Activated T-helper 1 cell treated with anti-CD3 and anti-CD28 coated beads, Interleukin-12 subunit alpha, Interleukin-12 subunit beta, Interleukin-2, Interleukin-4 antibody, amounts not matched to agents 30 ng/mL and 10 ng/mL and 1 ng/mL, durations not matched to agents 14 hours and 24 hours and 36 hours (primary cell): ENCODE measurements at places on chromosomes 6 and 20. TPM values are rescaled to one million over a fixed set of nuclear protein-coding genes. Genes with fewer than 3 reads are reported as not detected.

Gene TUBB2B
- 0.20 and 0.57 TPM in 2 replicates for total RNA-seq

DNA sequence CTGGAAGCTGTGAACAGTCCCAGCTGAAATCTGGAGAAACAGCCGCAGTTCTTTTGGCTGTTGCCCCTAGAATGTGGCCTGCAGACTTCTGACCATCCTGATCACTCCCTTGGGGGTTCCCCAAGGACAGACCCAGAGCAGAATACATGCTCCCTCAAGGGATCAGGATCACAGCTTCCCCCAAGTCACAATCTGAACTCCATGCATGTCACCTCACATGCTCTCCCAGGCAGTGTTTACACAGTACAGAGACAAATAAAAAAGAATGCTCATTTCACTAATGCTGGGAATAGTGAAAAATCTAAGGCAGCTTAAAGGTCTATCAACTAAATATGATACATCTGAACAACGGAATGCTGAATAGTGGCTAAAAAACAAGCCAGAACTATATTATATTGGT, 20.5 kb downstream of the SPAG4 start:
- no peak for DNase-seq
- H3K4me1 ChIP-seq: peaks cover 26% of the 10 kb centered on the region
- no peak overlapping the region for H3K27ac ChIP-seq
- no peak overlapping the region for H3K4me3 ChIP-seq
- H3K27me3 ChIP-seq: no peaks in the 10 kb centered on the region

GRCh38 chr20:3686867-3687321, 5.1 kb upstream of the ADAM33 start:
- H3K27ac ChIP-seq: no peak overlapping the region
- peaks cover 28% of the 10 kb centered on the region for H3K27me3 ChIP-seq
- DNase-seq: no peak
- H3K4me1 ChIP-seq: no peaks in the 10 kb centered on the region
- no peak overlapping the region for H3K4me3 ChIP-seq
- H3K36me3 ChIP-seq: no peaks in the 10 kb centered on the region

DNA sequence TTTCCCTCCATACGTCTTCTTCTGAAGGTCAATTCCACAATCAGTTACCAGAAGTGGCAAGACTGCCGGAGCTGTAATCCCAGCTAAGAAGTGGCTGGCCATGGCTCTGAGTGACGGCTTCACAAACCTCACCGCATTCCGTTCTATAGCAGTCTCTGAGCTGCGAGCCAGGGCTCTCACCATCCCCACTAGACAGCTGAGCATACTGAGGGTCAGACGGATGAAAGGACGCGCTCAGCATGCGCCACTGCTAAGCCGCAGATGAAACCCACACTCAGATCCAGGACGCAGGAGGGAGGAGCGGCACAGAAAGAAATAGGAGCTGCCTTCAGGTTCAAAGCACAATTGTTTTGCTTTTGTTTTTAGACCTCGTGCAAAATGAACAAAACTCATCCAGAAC, 97.9 kb downstream of the ANKRD60 start:
- H3K4me3 ChIP-seq: no peak overlapping the region
- H3K4me1 ChIP-seq: no peaks in the 10 kb centered on the region
- peaks cover 40% of the 10 kb centered on the region for H3K27me3 ChIP-seq
- H3K36me3 ChIP-seq: no peaks in the 10 kb centered on the region
- no peak for DNase-seq

Gene DOK5
- total RNA-seq: 25.2 and 27.7 TPM in 2 replicates

Gene MAP1LC3A
- total RNA-seq: 6.1 and 7.3 TPM in 2 replicates

Gene GSTA3
- total RNA-seq: not detected in 2 replicates

DNA sequence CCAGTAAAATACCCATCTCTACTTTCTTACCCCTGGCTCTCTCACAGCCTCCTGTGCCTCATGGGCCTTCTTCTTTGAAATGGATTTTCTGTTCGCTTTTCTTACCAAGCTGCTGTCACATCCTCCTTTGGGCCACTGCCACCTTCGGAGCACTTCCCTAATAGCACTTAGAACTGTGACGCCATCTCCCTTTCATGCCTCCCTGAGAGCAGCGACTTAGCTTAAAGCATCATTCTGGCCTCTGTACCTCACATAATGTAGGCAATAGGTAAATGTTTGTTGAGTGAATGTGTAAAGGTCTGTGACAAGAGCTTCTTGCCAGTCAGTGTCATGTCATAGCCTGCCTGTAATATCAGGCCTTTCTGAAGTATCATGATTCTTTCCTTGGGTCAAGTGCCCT, 78.8 kb downstream of the ADGRG6 start:
- no peak overlapping the region for H3K4me3 ChIP-seq
- H3K27ac ChIP-seq: no peak overlapping the region
- no peak for DNase-seq
- H3K36me3 ChIP-seq: no peaks in the 10 kb centered on the region
- H3K4me1 ChIP-seq: no peaks in the 10 kb centered on the region
- H3K27me3 ChIP-seq: peaks cover 9% of the 10 kb centered on the region

GRCh38 chr6:109821428-109821827, 130.3 kb downstream of the FIG4 start:
- no peaks in the 10 kb centered on the region for H3K36me3 ChIP-seq
- H3K4me3 ChIP-seq: no peak overlapping the region
- no peaks in the 10 kb centered on the region for H3K4me1 ChIP-seq
- DNase-seq: no peak
- H3K27ac ChIP-seq: no peak overlapping the region

Gene TEAD3
- 1.5 and 2.0 TPM in 2 replicates for total RNA-seq

Gene CST4
- total RNA-seq: not detected in 2 replicates

Gene FAM184A
- total RNA-seq: 9.0 and 9.4 TPM in 2 replicates

Gene APOM
- 1.8 and 3.7 TPM in 2 replicates for total RNA-seq

Gene RFX6
- not detected in 2 replicates for total RNA-seq

Gene ADTRP
- 10.6 and 13.4 TPM in 2 replicates for total RNA-seq

- H3K27me3 ChIP-seq: peaks cover 3% of the 10 kb centered on the region
- H3K36me3 ChIP-seq: peaks cover 2% of the 10 kb centered on the region
- peak overlapping the region; percentile 95 for H3K27ac ChIP-seq
These were observed 68.1 kb downstream of the HFE start for GRCh38 chr6:26155061-26155930.

DNA sequence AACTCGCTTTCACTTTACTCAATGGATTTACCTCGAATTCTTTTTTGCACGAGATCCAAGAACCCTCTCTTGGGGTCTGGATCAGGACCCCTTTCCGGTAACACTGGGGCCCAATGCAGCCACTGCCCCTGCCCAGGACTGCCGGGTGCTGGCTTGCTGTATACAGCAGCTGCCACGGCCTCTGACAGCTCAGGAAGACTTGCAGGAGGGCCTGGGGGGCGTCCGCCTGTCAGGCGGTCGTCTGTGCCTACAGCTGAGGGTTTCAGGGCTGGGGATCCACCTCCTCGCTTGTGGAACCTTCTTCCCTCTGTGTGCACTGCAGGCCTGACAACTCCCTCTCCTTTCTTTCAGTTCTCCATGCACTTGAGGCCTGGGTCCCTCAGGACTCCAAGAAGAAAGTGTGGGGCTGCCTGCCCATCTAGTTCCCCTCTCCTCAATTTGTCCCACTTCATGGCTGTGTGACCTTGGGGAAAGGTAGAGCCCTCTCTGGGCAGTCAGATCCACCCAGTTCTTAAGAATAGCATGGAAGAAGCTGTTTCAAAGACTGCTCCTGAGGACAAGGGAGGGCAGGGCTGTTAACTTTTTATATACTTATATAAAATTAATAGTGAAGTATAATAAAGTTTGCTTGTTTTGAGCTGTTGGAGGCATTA, 75.0 kb upstream of the LGSN start:
- H3K27me3 ChIP-seq: no peaks in the 10 kb centered on the region
- DNase-seq: no peak
- H3K27ac ChIP-seq: no peak overlapping the region
- H3K36me3 ChIP-seq: no peaks in the 10 kb centered on the region
- H3K4me3 ChIP-seq: no peak overlapping the region

DNA sequence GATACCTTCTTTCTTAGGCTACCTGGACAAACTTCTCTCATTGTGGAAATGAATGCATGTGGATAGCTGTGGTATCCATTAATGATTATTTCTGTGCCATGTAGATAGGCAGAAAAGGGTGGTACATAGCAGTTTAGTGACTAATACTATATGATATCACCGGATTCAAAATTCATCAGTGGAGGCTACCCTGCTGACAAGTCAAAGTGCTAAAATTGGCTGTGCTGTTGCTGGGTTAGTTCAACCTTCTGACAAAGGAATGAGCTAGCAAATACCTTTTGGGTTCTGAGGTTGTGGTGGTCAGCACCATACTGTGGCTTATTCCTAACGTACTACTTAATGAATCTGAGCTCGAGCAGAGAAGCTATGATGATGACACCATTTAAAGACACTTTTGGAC, 109.1 kb downstream of the TFAP2B start:
- no peak for DNase-seq
- H3K27me3 ChIP-seq: no peaks in the 10 kb centered on the region
- no peaks in the 10 kb centered on the region for H3K36me3 ChIP-seq

DNA sequence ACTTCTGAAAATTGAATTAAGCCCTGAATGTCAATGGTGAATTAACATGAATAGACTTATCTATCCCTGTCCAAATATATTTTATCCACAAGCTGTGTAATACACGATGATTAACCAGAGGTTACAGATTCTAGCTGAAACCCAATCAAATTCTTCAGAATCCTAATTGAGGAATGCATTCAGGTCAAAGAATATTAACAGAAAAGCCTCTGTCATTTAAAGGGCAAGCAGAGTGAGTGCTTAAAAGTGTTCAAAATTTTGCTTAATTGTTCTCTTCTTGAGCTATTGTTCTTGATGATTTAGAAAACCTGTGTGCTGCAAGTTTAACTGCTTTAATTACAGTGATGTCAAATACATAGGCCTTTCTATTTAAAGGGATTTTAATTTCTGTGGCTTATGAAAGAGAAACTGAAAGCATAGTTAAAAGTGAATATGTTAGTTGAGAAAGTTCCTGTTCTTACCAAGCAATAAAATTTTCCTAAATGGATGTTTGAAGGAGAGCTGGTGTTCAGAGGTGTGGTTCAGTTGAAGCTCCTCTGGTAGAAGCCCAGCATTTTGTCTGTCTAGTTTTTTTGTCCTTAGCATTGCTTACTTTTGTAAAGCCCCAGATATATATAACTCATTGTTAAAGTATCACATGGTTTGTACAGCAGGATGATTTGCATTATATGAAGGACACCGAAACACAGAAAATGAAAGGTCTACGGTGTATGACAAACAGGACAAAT, 466.3 kb upstream of the PLCB4 start:
- H3K4me1 ChIP-seq: peaks cover 17% of the 10 kb centered on the region
- H3K27me3 ChIP-seq: no peaks in the 10 kb centered on the region
- no peak for DNase-seq
- H3K36me3 ChIP-seq: no peaks in the 10 kb centered on the region
- H3K27ac ChIP-seq: no peak overlapping the region

GRCh38 chr6:46606338-46606737, 46.3 kb downstream of the CYP39A1 start:
- no peaks in the 10 kb centered on the region for H3K36me3 ChIP-seq
- H3K27me3 ChIP-seq: no peaks in the 10 kb centered on the region
- no peak overlapping the region for H3K27ac ChIP-seq
- H3K4me3 ChIP-seq: no peak overlapping the region
- no peaks in the 10 kb centered on the region for H3K4me1 ChIP-seq
- no peak for DNase-seq

- no peaks in the 10 kb centered on the region for H3K36me3 ChIP-seq
- H3K27ac ChIP-seq: no peak overlapping the region
- peaks cover 3% of the 10 kb centered on the region for H3K27me3 ChIP-seq
- no peak for DNase-seq
- no peaks in the 10 kb centered on the region for H3K4me1 ChIP-seq
These were observed 91.3 kb downstream of the FILIP1 start for GRCh38 chr6:75402296-75402695.

Gene FAM120B
- total RNA-seq: 18.4 TPM in 2 replicates

GRCh38 chr6:144353871-144354314, 68.8 kb downstream of the UTRN start:
- peak overlapping the region; percentile 44 for H3K4me3 ChIP-seq
- no peak for DNase-seq
- H3K36me3 ChIP-seq: peaks cover 13% of the 10 kb centered on the region
- peaks cover 67% of the 10 kb centered on the region for H3K4me1 ChIP-seq
- H3K27ac ChIP-seq: peak overlapping the region; percentile 84
- H3K27me3 ChIP-seq: no peaks in the 10 kb centered on the region

Gene TP53TG5
- 0.07 and 0.08 TPM in 2 replicates for total RNA-seq

DNA sequence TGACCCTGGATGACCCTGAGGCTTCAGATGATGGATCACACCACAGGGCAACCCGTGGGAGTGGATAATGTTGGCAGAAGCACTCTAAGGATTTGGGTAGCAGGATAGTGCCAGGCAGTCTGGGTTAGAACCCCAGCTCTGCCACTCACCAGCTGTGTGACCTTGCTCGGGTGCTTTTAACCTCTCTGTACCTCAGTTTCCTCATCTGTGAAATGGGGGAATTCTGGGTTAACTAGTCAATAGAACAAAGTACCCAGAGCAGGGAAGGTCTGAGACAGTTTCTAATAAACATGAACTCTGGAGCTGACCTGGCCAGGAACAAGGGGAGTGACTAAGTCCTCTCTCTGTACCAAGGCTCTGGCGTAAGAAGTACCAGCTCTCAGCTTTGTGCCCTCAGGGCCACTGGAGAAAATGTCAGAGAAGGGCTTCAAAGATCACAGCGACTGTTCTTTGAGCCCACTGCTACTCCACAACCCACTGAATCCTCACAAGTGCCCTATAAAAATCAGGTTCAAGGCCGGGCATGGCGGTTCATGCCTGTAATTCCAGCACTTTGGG, 14.7 kb upstream of the NOL4L start:
- DNase-seq: no peak
- H3K4me3 ChIP-seq: no peak overlapping the region
- H3K27me3 ChIP-seq: no peaks in the 10 kb centered on the region
- H3K4me1 ChIP-seq: no peaks in the 10 kb centered on the region

Gene HLA-DOA
- total RNA-seq: 1.8 and 2.0 TPM in 2 replicates

DNA sequence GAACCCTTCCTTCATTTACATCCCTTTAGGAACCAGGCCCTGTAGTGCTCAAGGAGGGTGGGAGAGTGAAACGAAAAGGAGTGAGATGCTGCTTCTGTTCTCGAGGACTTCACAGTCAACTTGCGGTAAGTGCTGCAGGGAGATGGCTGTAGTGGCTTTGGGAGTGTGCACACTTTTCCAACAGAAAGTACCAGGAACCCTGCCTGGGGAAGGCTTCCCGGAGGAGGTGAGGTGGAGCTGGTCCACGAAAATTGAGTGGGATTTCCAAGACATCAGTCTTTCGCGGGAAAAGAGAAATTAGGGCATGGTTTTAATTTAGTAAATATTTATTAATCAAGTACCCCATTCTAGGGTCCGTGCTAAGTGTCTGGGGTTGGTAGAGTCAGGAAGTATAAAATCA, 12.7 kb downstream of the TRIM31 start:
- H3K36me3 ChIP-seq: peaks cover 3% of the 10 kb centered on the region
- peak overlapping the region; percentile 34 for H3K4me3 ChIP-seq
- DNase-seq: no peak
- H3K27ac ChIP-seq: peak overlapping the region; percentile 5
- peaks cover 55% of the 10 kb centered on the region for H3K4me1 ChIP-seq

GRCh38 chr20:46300281-46300680, 8.0 kb downstream of the CDH22 start:
- H3K27ac ChIP-seq: no peak overlapping the region
- no peak for DNase-seq
- peaks cover 33% of the 10 kb centered on the region for H3K27me3 ChIP-seq
- no peaks in the 10 kb centered on the region for H3K36me3 ChIP-seq
- H3K4me1 ChIP-seq: no peaks in the 10 kb centered on the region
- H3K4me3 ChIP-seq: no peak overlapping the region
